AG09309 (cell line): ENCODE measurements at places on chromosomes 6 and 20.

GRCh38 chr6:11058406-11058805, 14.3 kb upstream of the ELOVL2 start:
- no peak for DNase-seq

- DNase-seq: no peak
These were observed 36.7 kb downstream of the MAN1A1 start for GRCh38 chr6:119312875-119313338.

- no peak for DNase-seq
These were observed 43.7 kb downstream of the ADNP start for GRCh38 chr20:50887576-50887975.

GRCh38 chr6:31308050-31308844, 36.4 kb upstream of the HLA-C start:
- DNase-seq: no peak

DNA sequence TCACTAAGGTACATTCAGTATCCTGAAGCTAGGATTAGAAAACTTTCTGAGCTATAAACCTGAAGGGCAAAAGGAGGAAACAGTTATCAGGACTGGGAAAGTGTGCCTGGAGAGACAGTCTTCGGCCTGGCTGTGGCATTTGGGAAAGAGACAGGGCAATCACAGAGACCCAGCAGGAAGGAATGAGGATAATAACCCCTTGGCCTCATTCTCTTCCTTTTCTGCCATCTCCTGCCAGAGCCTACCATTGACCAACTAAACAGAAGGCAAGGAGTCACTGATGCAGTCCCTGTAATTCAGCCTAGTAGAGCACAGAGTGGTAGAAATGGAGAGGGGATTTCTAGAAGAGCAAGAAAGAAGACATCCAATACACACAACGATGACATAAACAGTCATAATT, 359.4 kb downstream of the HDGFL1 start:
- DNase-seq: no peak

DNA sequence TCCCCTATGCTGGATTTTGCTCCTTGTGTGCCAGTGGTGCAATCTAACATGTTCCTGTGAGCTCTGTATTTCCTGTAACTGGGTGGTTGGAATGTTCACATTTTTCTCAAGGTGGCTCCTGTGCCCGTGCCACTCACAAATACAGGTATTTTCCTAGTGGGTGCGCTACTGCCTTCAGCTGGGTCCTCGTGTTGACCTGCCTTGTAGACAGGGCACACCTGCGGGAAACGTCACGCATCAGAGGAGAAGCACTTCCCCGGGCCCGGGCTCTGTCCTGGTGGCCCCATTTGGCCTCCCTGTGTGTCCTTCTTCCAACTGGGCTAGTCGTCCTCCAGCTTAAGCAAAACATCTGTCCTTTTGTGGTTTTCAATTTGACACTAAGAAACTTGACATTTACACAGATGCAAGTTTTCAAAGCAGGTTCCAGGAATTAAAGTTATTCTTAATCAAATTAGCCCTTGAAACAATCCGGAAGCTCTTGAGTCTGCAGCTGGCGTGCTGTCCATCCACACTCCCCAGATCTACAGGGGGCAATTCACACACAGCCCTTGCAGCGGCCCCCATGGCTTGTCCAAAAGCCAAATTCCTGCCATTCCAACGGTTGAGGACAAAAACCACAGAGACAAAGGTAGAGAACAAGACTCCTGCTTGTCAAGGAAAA, 275.1 kb downstream of the CDC5L start:
- peak; percentile 61 for DNase-seq

DNA sequence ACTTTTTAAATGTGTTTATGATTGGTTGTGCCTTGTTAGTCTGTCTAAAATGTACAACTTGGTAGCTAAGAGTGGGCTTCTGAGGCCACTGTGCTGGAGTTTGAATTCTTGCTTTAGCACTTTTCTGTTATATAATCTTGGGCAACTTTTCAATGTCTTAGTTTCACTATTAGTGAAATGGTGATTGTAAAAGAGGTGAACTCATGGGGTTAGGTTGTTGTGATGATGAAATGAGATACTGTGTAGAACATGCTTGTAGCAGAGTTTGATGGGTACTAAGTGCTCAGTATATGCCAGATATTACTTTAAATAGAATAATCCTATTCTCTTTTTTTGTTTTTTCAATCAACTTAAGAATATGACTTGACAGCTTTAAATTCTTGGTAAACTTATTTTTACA, 624.7 kb downstream of the CD109 start:
- no peak for DNase-seq

GRCh38 chr6:148502773-148503135, 160.1 kb downstream of the SASH1 start:
- no peak for DNase-seq

DNA sequence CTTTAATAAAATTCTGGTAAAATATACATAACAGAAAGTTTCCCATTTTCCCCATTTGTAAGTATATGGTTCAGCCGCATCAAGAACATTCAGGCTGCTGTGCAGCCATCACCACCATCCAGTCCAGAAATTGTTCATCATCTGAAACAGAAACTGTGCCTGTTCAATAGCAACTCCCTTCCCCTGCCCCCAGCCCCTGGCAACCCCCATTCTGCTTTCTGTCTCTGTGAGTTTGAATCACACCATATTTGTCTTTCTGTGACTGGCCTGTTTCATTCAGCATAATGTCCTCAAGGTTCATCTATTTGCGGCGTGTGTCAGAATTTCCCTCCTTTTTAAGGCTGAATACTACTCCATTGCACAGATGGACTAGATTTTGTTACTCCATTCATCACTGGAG, 19.1 kb downstream of the VSTM2L start:
- no peak for DNase-seq

DNA sequence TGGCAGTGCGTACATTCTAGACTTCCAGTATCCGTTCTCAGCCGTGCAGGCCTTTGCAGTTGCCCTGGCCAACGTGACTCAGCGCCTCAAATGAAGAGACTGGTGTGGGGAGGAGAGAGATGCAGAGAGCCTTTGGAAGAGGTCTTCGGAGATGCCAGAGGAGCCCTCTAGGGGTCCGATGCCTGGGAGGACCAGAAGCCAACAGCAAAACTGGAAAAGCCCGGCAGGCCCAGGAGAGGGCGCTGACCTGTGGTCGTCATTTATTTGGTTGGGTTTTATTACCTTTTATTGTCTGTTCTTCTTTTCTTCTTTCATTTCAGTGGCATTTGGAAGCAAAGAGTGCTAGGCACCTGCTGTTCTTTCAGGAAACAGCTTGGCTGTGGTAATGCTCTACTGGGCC, 53.3 kb upstream of the TMEM181 start:
- no peak for DNase-seq

- no peak for DNase-seq
These were observed 9.5 kb downstream of the BMP7 start for GRCh38 chr20:57256908-57257307.
